Central memory CD4-positive, alpha-beta T cell (primary cell): ENCODE measurements at places on chromosomes 3 and 15.

DNA sequence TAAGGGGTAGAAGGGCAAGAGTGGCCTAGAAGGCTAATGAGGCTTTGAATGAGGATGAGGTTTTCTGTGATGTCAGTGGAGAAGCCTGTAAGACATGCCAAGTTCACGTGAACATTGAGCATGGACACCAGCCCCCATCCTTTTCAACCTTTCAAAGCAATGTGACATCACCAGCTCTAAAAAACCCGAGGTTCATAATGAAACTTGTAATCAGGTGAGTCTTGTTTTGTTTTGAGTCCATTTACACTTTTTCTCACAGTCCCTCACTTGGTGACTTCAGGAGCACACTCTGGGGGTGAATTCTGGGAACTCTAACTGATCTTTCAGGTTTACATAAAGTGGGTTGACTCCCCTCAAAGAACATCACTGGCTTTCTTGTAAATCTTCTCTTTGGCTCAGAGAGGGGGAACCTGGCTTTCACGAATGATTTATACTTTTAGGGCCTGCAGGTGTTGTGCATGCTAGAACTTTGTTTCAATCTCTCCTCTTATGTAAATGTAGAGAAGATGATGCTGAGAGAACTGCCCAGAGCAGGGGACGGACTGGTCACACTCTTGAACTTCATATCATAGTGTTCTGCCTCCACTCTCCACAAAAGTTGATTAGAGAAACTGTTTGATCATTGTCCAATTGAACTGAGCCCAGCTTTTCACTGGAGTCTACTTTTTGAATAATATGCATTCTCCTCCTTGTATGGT is 224.7 kb upstream of the SATB1 start:
- peak; percentile 33 for DNase-seq

DNA sequence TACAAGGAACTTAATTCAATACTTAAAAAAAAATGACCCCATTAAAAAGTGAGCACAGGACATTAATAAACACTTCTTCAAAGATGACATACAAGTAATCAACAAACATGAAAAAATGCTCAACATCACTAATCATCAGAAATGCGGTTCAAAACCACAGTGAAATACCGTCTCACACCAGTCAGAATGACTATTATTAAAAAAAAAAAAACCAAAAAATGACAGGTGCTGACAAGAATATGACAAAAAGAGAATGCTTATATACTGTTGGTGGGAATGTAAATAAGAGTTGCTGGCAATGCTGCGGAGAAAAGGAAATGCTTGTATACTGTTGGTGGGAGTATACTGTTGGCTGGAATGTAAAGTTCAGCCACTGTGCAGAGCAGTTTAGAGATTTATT is 358.3 kb upstream of the CBLB start:
- DNase-seq, result no peak

DNA sequence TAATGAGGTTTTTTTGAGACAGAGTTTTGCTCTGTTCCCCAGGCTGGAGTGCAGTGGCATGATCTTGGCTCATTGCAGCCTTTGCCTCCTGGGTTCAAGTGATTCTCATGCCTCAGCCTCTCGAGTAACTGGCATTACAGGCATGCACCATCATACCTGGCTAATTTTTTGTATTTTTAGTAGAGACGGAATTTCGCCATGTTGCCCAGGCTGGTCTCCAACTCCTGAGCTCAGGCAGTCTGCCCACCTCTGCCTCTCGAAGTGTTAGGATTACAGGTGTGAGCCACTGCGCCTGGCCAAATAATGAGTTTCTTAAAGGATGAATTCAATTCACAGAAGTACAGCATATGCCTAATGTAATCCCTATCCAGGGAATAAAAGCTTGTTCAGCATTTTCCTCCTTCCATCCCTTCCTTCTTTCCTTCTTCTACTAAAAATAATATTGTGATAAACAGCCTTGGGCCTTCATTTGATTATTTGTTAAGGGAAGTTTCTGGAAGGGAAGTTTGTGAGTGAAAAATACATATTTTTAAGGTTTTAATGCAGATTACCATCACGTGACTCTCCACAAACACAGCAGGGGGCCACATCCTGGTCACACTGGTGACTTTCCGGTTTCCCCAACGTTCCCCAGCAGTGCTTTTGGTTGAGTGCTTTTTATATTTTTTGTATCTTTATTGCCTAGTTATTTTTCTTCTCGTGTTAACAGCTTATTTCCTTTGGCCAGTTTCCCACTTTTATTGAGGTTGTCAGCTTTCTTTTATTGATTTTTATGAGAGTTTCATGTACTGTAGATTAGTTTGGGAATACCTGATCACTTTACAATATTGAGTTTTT is 116.8 kb downstream of the USP13 start:
- DNase-seq, result no peak

DNA sequence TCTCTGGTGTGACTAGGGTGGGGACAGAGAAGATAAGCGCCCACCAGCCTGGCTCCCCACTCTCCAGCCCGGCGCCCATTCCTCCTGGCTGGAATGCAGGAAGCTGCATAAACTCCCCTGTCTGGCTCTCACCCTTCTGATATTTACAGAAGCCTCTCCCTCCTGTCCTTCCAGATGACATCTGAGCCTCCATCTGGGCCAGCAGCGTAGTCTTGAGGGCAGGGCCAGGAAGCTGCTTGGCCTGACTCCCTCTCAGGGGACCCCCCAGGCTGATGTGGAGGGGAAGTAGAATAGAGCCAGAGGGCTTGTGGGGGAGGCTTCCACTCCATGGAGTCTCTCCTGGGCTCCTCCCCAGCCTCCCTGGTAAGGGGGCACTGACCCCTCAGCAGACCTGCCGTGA is 49.9 kb downstream of the LINGO1 start:
- DNase-seq, result no peak

DNA sequence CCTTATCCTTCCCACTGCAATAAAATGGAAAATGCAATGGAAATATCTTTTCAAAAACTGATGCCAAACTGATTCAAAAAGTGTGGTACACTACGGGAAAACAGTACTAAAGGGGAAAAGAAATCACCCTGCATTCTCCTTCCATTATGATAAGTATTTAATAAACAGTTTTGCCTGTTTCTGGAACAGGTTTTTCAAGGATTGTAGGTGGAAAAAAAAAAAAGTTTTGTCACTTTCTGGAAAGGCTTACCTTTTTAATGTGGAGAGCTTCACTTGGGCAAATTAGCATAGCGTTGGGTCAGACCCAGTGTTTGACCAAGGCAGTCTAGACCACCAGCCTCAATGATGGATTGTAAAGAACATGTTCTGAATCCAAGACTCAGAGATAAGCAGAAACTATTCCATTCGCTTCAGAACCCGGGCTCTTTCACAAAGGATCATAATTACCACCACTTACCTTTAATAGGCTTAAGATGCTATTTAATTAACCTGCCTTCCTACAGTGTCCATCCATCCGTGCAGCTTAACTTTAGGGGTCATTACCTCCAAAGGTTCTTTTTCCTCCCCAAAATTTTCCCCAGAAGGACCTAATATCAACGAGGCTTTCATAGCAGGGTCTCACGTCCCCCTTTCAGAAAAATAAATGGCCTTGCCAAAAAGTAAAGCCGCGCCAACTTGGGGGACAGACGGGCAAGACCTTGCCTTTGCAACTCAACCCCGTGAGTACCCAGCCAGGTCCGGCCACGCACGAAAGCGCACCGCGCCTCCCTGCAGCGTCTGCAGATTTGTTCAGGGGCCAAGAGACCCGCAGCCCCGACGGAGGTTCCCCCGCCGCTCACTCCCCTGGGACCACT is 1.0 kb downstream of the DCBLD2 start:
- no peak for DNase-seq

DNA sequence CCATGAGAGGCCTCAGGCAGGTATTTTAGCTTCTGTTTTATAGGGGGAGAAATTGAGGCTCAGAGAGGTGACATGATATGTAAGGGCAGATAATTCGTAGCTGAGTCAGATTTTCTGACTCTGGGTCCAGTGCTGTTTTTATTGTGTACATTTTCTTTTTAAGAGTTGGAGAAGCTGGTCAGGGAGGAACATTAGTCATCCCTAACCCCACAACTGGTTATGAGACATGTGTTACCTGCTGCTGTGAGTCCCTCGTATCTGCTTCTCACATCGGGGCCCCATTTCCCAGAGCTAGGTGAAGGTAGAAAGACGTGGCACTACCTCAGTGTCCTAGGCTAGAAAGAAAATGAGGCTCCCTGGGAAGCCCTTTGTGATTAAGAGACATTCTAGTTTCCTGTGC is 28.6 kb downstream of the GALNT15 start:
- DNase-seq, result no peak

DNA sequence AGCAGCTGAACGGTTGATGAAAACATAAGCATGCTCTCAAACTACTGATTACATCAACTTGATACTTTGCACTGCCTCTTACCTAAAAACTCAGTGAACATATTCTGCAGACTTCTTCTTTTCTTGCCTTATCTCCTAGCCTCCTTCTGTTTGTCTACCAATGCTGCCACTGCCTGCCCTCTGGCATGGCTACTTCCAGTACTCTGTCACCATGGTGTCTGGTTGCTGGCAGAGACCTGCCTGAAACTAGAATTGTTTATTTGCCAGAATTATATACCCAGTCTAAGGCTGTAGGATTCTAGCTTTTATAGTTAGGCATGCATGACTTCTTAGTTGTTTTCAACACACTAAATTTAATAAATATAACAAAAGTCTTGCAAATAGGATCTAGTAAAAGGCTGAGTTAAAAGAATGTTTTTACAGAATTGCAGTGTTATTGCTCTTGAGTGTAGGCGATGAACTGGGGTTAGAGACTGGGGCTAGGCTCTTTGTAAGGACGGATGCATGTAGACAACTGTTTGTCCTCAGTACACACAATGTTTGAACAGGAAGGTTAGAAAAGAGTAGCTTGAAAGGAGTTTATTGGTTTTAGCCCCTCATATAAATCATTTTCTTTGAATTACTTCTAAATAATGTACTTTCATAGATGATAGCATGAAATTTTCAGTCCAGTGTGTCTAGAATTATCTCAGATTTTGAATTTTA is 116.3 kb downstream of the KCNAB1 start:
- DNase-seq, result no peak

- DNase-seq, result no peak
Measured at GRCh38 chr3:10471054-10471688, 34.2 kb downstream of the ATP2B2 start.

DNA sequence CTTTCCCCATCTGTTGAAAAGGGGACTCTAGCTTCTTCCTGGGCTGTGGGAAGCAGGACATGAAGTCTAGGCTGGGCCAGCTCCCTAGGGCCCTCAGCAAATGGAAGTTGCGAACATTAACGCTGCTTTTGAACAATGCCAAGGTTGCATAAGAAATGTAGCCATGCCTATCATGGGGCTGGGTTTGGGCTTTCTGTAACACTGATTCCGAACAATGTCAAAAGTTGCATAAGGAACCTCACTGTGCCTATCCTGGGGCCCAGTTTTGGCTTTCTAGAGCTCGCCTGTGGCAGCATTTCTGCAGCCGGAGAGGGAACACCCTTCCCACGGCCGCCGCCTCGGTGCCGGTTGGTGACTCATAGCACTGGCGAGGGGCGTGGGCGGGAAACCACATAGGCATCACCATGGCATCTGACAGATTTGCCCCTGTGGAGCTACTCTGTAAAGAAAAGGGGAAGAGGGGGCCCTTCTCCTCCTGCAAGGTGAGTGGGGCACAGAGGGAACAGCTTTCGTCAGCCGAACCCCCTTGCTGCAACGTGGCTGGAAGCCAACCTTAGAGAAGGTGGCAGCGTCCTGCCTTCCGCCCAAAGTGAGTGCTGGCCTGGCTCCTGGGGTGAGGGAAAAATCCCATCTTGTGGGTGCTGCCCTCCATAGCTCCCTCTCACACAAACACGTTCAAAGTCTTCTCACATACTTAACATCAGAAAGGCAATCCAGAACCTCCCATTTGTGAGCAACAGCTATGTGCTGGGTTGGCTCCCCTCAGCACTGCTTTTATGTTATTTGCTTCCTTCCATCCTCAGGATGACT is 46.6 kb upstream of the ATP2B2 start:
- DNase-seq, result peak; percentile 52

DNA sequence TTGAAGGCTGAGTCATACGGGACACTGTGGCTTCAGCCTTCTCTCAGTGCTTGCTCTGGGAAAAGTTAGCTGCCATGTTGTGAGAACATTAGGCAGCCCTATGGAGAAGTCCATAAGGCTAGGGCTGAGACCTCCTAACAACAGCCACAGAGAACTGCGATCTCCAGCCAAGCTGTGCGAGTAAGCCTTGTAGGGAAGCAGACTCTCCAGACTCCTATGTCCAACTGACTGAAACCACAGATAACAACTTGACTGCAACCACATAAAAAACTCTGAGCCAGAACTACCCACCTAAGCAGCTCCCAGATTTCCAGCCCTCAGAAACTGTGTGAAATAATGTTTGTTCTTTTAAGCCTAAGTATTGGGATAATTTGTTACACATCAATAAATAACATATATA is 40.7 kb downstream of the DENND6A start:
- no peak for DNase-seq

DNA sequence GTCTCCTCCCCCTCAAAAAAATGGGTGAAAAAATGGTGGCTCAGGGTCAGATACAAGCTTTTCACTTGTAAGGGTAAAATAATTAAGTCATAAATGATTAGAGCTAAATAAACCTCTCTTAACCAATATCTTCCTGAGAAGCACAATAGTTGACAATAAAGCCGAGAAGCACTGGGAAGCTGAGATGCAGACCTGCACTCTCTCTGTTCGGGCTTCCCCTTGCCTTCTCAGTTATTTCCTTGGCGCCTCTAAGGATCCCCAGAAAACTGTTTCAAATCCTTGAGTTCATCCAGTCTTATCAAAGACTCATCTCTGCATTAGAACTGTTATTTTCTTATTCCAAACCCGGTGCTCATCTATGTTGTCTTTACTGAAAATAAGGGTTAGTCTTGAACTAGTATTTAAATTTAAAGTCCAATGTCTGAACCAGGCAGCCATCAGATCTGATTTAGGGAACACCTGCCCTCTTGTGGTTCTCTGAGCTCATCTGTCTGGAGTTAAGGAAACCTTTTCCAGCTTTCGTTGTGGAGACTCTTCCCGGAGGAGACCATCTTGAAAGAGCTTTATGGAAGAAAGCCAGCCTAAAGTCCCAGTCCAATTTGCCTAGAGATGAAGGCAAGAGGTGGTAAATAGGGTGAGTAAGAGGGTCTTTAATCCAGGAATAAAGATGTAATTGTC is 256.4 kb upstream of the MCTP2 start:
- DNase-seq, result no peak

- no peak for DNase-seq
Measured at GRCh38 chr3:109430911-109431563, 93.7 kb upstream of the DPPA4 start.

DNA sequence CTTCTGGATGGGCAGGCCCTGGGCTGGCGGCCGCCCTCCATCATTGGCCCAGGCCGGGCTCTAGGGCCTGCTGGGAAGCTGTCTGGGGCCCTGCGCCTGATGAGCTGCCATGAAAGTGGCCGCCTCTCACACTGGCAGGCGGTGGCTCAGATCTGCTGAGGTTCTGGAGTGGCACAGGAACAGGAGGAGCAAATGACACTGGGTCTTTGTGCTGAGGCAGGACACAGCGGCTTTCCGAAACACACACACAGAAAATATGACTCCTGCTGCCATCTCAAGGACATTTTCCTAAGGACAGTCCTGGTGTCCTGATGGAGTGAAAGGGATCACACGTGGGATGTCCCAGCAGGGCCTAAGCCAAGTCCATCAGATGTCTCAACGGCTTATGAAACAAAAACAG is 103.5 kb downstream of the NUP210 start:
- DNase-seq, result no peak
